ENCODE measurements at places on chromosomes 16 and 17. TPM values are rescaled to one million over a fixed set of nuclear protein-coding genes. Genes with fewer than 3 reads are reported as not detected.

- DNase-seq: no peak
Measured at GRCh38 chr17:76566613-76566943, 19.1 kb downstream of the ST6GALNAC2 start.

DNA sequence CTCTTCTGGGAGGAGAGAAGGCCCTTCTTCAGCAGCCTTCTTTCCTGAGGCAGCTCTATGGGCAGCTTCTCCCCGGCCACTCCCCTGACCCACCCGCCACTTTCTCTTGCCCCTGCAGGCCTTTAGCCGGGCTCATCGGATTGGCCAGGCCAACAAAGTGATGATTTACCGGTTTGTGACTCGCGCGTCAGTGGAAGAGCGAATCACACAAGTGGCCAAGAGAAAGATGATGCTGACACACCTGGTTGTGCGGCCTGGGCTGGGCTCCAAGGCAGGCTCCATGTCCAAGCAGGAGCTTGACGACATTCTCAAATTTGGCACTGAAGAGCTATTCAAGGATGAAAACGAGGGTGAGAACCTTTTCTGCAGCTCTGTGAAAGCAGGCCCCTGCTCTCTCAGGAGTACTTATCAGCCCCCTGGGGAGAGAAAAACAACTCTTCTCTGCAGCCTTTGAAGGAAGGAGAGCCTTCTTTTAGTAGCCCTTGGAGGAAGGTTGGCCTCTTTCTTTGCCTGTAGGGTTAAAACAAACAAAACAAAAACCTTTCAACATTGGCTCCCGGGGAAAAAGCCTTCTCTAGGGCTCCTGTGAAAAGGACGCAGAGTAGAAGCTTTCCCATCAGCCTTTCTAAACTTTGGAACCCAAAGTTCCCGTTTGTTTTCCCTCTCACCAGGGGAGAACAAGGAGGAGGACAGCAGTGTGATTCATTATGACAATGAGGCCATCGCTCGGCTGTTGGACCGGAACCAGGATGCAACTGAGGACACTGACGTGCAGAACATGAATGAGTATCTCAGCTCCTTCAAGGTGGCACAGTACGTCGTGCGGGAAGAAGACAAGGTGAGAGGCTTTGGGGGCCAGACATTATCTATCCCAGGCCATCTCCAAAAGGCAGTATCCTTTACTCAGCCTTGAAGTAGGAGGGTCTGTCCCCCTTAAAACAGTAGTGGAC lies 12.7 kb downstream of the RNF227 start:
- no peak for DNase-seq

CDH1 gene
- not detected for total RNA-seq

DPEP3 gene
- total RNA-seq: not detected

RBFOX1 gene
- 79.4 TPM for total RNA-seq

- DNase-seq: no peak
Measured at GRCh38 chr16:79794941-79795340, 194.4 kb upstream of the MAF start.

GRCh38 chr16:66605979-66606751 lies 1.7 kb downstream of the CMTM3 start:
- no peak for DNase-seq
